Activated CD8-positive, alpha-beta T cell treated with anti-CD3 and anti-CD28 coated beads for 36 hours (primary cell): ENCODE measurements at places on chromosomes 1 and 21. TPM values are rescaled to one million over a fixed set of nuclear protein-coding genes. Genes with fewer than 3 reads are reported as not detected.

CYP4Z1 gene
- not detected for total RNA-seq

CELSR2 gene
- 2.7 TPM for total RNA-seq

ALG6 gene
- total RNA-seq: 15.1 TPM

B3GALT2 gene
- total RNA-seq: not detected

DNA sequence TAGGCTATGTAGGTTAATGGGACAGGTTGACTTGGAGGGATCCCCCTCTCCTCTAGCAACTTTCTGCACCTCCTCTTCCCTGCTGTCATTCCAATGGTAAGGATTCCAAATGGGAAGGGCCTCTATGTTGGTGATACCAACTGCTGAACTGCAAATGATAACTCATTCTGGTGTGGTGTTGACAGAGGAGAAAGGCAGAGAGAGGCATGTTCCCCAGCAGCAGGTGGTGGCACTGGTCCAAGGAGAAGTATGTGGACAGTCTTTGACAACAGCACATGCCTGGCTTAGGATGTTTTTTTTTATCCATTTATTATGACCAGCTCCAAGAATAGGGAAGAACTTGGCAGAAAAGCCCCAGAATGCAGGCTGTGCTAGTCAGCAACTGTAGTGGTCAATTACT lies 19.6 kb upstream of the SPAG17 start:
- DNase-seq: no peak

DNA sequence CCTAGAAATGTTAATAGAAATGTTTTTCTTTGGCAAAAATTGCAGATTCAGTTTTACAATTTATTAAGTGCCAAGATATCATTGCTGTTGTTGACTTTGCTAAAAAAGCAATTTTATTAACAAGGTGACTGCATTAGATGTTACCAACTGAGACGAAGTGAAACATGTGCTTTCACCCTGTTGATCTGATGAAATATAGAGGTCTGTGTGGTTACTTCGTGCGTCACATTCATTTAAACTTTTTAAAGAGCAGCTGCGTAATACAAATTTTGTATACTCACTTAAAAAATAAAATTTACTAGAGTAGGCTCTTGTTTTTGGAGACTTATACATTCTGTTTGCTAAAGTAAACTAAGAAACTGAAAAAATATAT lies 465.7 kb downstream of the USP25 start:
- no peak for DNase-seq

DNA sequence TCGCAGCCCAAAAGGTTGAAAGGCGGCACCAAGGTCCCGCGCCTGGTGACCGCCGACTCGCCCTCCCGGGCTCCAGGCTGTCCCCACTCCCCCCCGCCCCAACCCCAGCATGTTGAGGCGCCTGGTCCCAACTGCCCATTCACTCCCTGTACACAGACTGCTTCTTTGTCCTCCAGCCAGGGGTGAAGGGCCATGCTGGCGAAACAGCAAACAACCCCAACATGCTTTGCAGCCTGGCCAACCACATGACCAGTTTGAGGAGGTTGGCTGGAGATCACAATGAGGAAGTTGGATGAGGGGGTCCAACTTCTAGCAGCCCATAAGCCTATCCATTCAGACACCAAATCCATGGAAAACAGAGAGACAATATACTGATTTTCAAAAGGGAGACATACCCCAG lies 13.5 kb downstream of the PDE9A start:
- no peak for DNase-seq

DNA sequence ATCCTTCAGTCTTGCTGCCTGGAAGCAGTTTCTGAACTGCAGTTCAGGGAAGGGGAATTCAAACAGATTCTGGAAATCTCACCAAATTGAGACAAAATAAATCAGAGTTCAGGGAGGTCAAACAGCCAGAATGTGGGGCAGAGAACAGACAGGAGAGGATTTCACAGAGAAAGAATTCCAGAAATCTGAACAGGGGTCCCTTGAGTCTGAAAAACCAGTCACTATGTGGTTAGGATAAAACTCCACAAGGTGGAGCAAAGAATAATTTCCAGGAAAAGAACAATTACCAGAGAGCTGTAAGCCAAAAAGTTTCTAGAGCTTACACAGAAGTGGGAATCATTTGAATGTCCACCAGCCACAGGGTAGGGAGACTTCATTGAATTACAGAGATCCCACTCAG lies 84.7 kb downstream of the URB2 start:
- no peak for DNase-seq

DNA sequence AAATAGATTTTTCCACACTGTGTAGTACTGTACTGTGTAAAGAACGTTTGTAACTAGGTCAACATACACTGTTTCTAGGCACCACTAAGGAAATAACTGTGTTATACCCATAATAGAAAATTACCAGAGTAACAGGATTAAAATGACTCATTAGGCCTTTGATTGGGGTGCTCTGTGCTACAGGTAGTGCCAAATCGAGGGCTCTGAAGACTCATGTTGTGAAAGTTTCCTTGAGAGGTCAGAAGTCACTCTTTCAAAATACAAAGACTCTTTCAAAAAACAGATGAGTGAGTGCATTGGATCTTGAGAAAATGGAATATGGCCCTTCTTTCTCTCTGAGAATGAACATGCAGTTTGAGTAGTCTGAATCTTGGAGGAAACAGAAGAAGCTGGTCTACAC lies 143.0 kb downstream of the MRPL39 start:
- DNase-seq: peak; percentile 48

DNA sequence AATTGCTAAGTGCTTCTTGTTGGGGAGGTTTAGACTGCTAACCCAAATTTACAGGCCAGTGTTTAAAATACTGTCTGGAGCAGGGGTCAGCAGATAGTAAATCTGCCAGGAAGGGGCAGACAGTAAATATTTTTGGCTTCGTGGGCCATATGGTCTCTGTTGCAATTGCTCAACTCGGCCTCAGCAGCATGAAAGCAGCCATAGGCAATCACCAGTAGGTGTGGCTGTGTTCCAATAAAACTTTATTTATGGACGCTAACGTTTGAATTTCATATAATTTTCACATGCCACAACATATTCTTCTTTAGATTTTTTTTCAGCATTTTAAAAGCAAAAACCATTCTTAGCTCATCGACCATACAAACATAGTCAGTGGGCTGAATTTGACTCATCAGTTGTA lies 172.7 kb downstream of the BRINP2 start:
- DNase-seq: no peak

- DNase-seq: no peak
Observed at GRCh38 chr1:193229136-193229535, 42.7 kb upstream of the B3GALT2 start.

DNA sequence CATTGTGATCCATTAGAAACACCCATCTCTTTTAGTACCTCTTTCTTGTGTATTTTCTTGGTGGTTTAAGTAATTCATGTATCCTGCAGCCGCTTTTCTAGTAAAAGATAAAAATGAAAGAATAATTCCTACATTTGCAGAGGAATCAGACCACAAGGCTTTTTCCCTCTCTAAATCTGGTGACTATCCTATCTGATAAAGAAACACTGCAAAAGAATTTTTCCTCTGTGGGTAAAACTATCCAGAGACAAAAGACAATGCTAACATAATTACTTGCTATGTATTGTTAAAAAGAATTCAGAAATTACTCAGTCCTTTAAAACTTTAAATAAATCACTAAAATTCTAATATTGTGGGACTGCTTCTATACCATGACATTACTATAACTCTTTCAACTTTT lies 51.0 kb downstream of the PRRX1 start:
- no peak for DNase-seq
